ENCODE measurements at places on chromosomes 11 and 22.

DNA sequence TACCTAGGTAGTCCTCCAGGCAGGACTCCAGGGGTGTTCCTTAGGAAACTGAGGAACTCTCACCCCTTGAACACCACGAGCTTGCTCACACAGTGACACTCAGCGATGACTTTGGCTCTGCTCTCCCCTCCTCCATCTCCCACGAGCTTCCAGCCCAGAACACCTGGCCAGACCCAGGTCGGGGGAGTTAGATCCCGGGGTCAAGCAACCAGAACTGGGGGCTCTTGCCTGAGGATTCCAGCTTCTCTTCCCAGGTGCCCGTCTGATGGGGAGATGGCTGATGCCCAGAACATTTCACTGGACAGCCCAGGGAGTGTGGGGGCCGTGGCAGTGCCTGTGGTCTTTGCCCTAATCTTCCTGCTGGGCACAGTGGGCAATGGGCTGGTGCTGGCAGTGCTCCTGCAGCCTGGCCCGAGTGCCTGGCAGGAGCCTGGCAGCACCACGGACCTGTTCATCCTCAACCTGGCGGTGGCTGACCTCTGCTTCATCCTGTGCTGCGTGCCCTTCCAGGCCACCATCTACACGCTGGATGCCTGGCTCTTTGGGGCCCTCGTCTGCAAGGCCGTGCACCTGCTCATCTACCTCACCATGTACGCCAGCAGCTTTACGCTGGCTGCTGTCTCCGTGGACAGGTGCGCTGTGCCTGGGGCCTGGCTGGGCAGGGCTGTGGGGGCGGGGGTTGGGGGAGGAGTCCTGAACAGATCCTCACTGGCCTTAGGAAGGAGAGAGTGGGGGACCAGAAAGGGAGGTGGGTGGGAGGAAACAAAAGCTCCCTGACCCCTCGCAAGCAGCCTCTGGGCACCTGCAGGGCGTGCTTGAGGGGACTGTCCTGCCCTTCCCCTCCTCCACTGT is at the start of gene GALR3:
Gene GALR3 (plus strand): TSS at position 249 of the 852 bp plus-strand sequence. CDS start 25 bp downstream, at position 274.
- DNase-seq = no peak

DNA sequence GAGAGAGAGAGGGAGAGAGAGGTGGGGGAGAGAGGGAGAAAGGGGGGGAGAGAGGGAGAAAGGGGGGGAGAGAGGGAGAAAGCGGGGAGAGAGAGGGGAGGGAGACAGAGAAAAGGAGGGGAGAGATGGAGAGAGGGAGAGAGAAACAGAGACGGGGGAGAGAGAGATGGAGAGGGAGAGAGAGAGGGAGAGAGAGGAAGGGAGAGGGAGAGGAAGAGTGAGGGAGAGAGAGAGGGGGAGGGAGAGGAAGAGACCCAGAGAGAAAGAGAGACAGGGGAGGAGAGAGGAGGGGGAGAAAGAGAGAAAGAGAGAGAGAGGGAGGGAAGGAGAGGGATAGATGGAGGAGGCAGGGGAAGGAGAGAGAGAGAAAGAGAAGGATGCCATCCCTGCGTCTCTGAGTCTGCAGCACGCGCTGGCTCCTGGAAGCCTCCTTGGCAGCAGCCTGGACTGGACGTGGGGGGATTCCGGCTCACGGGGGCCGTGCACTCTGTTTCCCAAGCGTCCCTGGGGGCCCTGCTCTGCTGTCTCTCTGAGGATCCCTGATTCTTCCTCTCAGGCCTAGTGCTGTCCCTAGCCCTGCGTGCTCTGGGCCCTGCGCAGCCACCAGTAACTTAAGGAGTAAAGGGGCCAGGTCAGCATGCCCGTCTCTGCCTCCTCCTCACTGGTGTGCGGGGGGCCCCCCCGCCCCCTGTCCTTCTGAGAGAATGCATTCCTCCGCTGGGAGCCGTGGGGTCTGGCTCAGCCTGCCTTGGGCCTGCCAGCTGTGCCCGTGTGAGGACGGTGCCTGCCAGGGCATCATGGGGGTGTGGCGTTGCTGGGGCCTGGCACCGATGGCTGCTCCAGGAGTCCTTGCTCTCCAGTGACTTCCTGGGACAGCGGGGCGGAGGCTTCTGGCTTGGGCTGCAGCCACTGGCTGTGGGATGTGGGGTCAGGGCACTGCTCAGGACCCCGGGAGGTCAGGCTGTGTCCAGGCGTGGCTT is 429.5 kb downstream of the TBC1D22A start:
- no peak for DNase-seq

GRCh38 chr11:996681-997080 is 39.8 kb downstream of the MUC6 start:
- DNase-seq = no peak

GRCh38 chr11:134915212-134915611 is 503.2 kb upstream of the B3GAT1 start:
- DNase-seq = no peak
